ENCODE measurements at places on chromosomes 3 and 15.

DNA sequence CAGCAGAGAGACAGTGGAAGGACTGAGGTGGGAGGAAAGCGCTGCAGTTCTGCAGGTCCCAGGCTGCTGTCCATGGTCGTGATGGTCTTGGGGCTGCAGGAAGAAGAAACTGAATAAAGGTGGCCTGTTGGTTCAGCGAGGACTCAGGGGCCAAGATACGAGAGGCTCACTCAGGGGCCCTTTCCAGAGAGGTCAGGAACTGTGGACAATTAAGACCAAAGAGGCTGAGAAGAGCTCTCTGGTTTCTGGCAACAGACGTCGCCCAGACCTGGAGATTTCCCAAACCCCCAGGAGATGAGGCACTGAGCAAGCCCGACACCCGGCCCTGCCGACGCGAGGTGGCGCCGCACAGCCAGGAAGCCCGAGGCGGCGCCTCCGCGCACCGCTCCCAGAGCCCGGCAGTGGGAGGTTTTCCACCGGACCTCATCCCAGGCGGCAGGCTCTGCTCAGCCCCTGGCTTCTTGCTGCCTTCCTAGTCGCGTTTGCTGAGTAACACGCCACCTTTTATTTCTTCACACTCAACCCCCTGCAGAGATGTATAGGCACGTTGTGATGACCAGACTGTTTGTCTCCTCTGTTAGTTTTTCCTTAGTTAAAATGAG lies 56.4 kb upstream of the ARRDC4 start:
- DNase-seq, result peak; percentile 55

DNA sequence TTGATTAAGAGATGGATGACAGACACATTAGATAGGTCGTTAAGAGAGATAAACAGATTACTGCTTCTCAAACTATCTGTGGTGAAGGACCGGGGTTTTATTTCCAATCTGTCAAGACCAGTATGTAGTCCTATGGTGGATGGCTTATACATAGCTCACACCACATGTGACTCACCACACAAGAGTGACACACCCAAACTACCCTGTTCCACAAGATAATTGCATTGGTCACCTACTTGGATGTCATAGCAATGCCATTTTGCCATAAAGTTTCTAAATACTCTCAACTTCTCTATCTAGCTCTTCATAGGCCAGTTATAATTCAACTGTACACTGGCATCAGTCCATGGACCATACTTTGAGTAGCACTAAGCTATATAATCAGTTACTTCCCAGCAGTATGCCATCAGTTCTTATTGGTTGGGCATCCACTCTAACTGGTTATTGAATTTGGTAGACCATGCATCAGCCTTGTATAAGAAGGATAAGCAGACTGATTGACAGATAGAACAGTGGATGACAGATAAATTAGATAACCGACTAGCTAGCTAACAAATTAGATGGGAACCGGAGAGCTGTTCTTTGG lies 11.6 kb downstream of the WWTR1 start:
- no peak for DNase-seq

DNA sequence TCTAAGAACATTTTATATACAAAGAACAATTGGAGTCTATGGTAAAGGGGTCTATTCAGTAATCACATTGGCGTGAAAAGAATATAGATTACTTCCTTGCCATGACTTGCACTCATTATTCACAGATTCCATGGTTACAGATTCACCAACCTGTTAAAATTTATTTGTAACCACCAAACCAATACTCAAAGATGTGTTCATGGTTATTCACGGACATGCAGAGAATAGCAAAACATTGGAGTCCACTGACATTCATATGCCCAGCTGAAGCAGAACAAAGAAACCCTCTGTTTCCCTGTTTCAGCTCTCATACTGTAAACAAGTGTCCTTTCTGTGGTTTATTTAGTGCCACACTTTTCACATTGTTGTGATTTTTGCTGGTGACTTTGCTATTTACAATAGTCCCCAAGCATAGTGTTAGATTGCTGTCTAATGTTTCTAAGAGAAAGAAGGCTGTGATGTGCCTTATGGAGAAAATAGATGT lies 185.8 kb upstream of the TTC14 start:
- peak; percentile 82 for DNase-seq

DNA sequence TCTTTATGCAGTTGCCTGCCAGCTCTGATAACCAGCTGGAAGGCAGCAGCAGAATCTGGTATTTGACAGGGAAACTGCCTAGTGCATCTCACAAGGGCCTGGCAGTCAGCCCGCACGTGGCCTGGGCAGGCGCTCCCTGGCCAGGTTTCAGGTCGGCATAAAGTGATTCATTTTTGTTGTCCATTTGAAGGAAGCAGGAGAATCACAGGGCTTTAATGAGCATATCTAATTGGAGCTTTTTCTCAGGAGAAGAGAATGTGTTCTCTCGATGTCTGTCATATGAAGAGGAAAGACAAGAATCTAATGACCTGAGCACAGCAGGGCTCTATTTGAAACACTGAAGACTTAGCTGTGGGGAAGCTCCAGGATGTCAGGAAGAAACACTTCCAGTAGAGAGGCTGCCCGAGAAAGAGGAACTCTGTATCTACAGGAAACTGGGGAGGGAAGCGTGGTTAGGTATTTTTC lies 98.8 kb upstream of the MB21D2 start:
- no peak for DNase-seq

GRCh38 chr15:84658080-84658787 lies at the start of gene NMB:
TSS of gene NMB (minus strand) at chr15:84658199. CDS start at chr15:84658152, 47 bp downstream.
- DNase-seq, result peak; percentile 83

GRCh38 chr15:39250001-39250400 lies 330.9 kb upstream of the THBS1 start:
- no peak for DNase-seq

GRCh38 chr15:99967841-99968371 lies 234.7 kb upstream of the LYSMD4 start:
- DNase-seq, result no peak

- no peak for DNase-seq
These were observed 19.5 kb upstream of the BSN start for GRCh38 chr3:49534581-49535441.

DNA sequence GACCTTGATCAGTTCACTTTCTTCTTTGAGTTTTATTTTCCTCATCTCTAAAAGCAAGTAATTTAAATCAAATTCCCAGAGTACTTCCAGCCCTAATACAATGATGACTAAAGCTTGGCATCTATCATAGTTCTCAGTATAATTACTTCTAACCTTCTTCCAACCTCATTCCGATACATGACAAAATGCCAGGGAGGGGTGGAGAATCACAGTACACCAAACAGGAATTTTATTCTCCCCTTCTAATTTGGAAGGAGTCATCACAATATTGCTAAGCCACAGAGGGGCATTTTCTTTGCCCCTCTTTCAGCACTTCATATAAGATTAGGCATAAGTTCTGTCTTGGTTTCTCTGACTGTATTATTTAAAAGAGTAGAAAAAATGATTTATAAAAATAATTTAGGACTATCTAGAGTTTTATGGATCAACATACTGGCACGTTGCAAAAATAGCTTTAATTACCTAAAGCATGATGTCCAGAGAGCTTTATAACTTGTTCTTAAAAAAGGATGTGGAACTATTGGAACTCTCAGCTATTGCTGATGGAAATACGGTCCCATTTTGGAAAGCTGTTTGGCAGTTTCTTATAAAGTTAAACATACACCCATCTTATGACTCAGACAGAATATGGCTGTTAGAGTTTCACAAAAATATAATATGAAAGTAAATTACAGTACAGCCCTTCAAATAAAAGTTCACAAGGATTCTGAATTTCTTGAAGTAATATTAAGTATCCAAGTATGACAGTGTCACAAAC lies 86.9 kb upstream of the UBE2E2 start:
- DNase-seq, result no peak

DNA sequence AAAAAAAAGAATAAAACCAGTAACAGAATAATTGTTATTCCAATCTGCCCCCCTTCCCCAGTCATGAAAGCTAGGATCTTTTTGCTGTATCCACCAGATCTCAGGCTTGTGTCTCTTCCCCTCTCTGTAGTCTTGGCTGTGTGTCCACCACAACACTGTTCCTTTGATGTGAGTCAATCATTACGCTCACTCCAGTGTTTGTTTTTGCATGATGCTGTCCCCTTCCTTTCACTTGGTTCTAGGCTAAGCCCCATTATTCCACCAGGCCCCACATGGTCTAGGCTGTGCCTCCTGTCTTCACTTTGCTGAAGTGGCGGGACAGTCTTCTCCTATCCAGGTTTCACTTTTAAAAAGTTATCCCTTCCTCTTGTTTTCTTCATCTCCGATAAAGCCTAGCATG lies 13.6 kb downstream of the ACKR2 start:
- DNase-seq, result no peak

- DNase-seq, result no peak
These were observed 69.0 kb downstream of the CHD2 start for GRCh38 chr15:92968926-92969651.

DNA sequence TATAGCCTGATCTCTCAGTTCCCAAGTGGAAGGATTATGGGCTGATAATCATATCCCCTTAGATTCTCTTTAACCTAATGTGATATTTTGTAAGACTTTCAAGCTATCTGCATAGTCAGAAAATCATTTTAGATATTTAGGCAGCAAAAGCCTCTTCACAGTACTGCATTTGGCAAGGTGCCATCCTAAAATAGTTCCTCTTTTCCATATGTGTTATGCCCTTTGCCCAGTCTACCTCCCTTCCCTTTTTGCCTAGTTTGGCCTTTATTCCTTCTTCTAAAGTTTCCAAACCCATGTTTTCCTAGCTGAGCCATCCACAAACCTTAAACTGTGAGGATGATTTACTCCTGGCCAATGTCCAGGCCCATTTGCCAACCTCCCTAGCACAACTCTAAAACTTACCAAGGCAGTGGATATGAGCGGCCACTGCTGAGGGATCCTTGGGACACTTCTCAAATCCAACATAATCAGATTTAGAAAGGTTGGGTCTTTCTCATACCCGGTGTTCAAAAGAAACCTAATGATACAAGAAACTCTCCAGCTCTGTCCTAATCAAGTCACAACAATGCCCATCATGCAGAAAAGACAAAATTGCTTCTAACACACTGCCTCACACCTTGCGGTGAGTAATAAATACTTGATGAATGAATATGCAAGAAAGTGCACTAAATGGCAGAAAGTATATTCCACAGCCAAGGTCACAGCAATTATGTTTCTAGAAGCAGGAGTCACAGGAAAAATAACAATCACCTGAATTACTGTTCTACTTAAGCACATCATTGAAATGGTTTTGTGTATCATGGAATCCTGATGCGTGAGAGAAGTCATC lies 493.9 kb downstream of the NLGN1 start:
- no peak for DNase-seq

DNA sequence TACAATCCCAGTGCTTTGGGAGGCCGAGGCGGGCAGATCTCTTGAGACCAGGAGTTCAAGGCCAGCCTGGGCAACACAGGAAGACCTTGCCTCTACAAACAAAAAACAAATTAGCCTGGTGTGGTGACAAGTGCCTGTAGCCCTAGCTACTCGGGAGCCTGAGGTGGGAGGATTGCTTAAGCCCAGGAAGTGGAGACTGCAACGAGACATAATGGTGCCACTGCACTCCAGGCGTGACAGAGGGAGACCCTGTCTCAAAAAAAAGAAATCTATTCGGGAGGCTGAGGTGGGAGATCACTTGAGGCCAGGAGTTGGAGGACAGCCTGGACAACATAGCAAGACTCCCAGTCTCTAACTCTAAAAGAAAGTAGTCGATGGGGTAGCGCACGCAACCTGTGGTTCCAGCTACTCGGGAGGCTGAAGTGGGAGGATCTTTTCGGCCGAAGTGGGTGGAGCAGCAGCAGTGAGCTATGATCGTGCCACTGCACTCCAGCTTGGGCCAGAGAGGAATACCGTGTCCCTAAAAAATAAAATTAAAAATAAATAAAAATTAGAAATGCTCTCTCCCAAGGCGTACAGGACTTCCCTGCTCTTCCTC lies 775 bp downstream of the C3orf33 start:
- no peak for DNase-seq

GRCh38 chr3:68123231-68123630 lies 468.8 kb upstream of the SUCLG2 start:
- no peak for DNase-seq

All from COLO829 (cell line).